Activated naive CD8-positive, alpha-beta T cell treated with anti-CD3 and anti-CD28 coated beads for 36 hours (primary cell): ENCODE measurements at places on chromosomes 11 and 22.
A peak's percentile ranks its signal among the peaks of the same experiment; 100 is the strongest.

GRCh38 chr11:111172321-111172862, 73.1 kb upstream of the POU2AF2 start:
- no peak for DNase-seq

DNA sequence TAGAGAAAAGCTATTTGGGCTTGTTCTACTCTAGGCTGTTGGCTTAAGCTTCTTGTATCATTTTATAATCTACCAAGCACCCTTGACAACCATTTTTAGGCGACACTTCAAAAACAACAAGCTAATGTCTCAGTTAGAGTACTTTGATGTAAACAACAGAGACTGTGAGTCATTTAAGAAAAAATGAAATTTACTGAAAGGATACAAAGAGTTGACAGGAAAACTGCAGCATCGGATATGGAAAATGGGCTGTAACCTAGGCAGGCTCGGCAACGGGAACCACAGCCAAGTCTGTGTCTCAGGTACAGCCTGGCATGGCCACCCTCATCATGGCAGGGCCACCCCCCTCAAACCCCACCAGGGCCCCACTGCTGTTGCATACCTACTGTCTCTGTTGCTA, 4.4 kb upstream of the RNF169 start:
- DNase-seq = no peak

- DNase-seq = peak; percentile 18
Observed at GRCh38 chr22:43205748-43206508, 19.0 kb upstream of the TTLL12 start.

DNA sequence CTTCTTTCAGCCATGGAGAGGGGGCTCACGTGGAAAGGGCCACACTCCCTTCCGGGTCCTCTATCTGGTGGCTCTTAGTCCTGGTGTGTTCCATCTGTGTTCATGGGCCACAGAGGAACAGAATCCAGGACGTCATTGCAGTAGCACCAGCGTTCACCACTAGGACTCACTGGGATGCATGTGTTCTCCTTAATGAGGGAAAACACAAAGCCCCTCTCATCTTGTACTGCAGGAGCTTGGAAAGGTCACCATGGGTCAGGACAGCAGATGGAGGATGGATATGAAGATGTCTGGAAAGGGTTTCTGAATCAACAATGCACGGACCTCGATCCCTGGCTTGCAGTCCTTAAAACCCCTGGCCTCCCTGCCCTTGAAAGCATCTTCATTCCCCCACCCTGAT, 113.8 kb upstream of the THY1 start:
- no peak for DNase-seq

DNA sequence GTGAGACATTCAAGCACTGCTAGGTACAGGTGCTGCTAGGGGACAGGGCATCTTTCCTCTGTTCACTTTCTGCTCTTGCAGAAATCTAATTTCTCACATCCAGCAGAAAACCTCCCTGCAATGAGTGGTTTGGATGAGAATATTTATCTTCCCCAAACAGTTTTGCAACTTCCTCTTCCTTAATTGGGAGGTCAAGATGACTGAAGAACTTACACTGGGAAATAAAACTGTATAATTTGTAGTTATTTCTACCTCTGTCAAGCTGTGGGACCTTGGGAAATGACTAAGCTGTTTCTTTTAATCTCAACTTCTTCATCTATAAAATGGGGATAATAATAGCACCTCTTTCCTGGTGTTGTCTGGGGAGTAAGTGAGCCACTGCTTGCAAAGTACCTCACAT, 69.8 kb downstream of the PRR5L start:
- DNase-seq = no peak

GRCh38 chr11:4203603-4204360, 109.2 kb downstream of the RRM1 start:
- DNase-seq = no peak
